ENCODE measurements at places on chromosomes 6 and 20.

GRCh38 chr6:136684466-136684865 lies 107.8 kb downstream of the MAP3K5 start:
- no peak for DNase-seq

DNA sequence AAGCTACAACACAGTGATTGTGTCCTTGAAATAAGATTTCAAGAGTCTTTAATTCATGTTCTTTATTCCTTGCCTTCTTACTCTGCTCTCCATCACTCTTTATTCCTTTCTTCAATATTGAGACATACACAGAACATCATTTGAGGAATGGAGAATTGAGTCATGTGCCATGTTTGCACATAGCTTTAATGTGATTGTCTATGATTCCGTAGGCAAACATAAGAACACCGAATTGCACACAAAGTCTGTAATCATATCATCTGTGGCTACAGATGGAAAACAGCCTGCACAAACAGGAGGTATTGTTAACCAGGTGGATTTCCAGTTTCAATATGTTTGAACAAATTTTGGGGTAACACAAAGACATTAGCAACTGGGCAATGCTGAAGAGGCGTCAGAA lies 571.6 kb upstream of the GJE1 start:
- DNase-seq = no peak

GRCh38 chr6:82337688-82338257 lies 25.8 kb upstream of the TPBG start:
- no peak for DNase-seq

DNA sequence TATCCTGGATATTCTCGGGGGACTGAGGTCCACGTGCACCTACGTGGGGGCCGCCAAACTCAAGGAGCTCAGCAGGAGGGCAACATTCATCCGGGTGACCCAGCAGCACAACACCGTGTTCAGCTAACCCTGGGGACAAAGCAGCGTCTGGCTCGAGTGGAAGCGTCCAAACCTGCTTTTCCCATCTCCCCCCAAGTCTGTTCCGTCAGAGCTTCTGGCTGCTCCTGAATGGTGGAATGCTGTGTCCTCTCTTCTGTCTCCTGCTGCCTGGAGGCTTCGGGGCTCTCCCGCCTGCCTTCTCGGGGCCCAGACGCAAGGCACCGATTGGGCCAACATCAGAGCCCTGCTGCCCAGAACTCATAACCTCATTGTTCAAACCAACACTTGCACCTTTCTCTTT lies 56.7 kb downstream of the GMPR start:
- no peak for DNase-seq

DNA sequence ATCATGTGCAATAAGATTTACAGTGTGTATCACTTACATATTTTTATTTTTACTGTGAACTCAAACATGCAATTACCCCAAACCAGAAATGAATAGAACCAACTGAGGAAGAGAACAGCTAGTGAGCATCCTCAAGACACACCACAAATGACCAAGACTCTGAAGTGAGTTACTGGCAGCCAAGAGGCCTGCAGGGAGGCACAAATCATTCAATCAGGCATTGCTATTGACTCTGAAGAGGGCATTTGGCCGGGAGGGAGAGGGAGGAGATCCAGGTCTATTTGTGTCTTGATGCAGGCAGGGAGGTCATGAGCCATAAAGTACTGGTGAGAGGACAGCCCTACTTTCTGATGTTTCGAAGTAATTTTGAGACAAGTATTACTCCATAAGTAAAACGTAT lies 257.7 kb downstream of the BCKDHB start:
- DNase-seq = no peak

- DNase-seq = peak; percentile 71
Measured at GRCh38 chr6:36735110-36736071, 37.8 kb downstream of the RAB44 start.

- no peak for DNase-seq
Measured at GRCh38 chr6:52012582-52012981, 74.8 kb downstream of the PKHD1 start.
